ENCODE measurements at places on chromosomes 4 and X.

DNA sequence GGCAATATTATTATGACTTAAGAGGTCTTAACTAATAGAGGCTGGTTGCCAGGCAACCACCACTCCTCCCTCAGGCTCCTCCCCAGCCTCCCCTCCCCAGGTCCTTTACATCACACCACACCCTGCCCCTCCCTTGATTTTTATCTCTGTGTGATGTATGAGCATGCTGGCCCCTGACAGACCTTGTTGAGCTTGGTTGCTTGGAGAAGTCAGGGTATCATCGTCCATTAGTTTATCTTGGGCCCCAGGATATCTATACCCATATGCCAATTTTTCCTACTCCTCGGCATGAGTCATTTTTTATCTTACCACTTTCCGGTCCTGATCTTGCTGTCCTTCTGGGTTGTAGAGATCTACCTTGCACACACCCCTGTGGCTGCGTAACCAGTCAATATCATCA lies 2.5 kb downstream of the AKAP4 start:
- DNase-seq = peak; percentile 82

DNA sequence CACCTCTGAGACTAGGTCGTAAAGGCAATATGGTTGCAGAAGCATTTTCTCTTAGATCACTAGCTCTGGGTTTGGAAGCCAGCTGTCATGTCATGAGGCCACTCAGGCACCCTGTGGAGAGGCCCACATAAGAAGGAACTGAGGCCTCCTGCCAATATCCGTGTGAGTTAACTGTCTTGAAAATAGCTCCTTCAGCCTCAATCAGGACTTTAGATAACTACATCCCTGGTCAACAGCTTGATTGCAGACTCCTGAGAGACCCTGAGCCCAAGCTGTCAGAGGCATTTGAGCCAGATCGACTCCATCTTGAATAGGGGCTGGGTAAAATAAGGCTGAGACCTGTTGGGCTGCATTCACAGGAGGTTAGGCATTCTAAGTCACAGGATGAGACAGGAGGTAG lies 15.1 kb upstream of the REPS2 start:
- peak; percentile 61 for DNase-seq

DNA sequence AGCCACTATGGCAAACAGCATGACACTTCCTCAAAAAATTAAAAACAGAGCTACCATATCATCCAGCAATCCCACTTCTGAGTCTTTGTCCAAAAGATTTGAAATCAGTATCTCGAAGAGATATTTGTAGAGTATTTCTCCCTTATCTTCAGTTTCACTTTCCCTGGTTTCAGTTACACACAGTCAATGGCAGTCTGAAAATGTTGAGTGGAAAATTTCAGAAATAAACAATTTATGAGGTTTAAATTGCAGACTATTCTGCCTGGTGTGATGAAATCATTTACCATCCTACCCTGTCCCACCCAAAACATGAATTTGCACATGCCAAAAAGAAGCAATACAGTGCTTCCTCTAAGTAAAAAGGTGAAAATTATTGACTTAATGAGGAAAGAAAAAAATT lies 43.9 kb downstream of the NPY2R start:
- no peak for DNase-seq

- DNase-seq = no peak
These were observed 181.9 kb upstream of the ANXA3 start for GRCh38 chr4:78369679-78370078.

- no peak for DNase-seq
These were observed 1.1 kb upstream of the HELT start for GRCh38 chr4:185016946-185017758.

GRCh38 chr4:52012651-52013050 lies 7.5 kb downstream of the LRRC66 start:
- DNase-seq = no peak

DNA sequence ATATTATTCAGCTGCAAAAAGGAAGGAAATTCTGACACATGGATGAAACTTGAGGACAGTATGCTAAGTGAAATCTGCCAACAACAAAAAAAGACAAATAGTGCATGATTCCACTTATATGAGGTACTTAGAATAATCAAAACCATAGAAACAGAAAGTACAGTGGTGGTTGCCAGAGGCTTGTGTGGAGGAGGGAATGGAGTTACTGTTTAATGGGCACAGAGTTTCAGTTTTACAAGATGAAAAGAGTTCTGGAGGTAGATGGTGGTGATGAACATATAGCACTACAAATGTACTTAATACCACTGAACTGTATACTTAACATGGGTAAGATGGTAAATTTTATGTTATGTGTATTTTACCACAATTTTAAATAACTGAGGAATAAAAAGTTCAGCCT lies 212.0 kb upstream of the KLF3 start:
- DNase-seq = no peak

DNA sequence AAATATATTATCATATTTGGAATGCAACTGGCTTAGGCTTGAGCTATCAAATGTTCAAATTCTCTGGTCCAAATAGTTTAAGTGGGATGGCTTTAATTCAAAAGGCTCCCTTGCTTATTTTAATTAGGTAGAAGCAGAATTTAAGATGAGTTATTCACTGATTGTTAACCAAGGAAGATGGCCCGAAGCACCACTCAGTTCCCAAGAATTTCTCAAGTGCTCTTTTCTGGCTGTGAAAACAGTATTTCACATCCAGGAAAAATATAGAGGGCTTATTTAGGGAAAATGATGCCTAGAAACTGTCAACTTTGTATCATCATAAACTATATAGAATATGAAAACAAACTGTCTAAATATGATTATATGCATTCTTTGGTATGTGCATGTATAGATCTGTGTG lies 246.5 kb upstream of the SFRP2 start:
- no peak for DNase-seq

- no peak for DNase-seq
These were observed 6.8 kb upstream of the MND1 start for GRCh38 chr4:153337686-153338085.

DNA sequence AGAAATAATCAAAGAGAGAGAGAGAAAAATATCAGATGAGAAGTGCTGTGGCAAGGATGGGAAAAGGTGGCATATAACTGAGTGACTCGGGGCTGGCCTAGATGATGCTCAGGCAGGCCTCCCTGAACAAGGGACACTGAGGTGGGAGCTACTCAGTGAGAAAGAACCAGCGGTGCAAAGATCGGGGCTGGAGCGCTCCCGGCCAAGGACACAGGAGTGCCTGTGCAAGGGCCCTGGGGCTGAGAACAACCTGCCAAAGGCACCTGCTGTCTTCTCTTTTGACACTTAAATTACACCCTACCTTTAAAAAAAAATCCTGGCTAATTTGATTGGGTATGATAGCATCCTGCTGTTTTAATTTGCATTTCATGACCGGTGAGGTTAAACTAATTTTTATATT lies 77.7 kb upstream of the C4orf50 start:
- no peak for DNase-seq
